ENCODE measurements at places on chromosomes 12 and 14.

DNA sequence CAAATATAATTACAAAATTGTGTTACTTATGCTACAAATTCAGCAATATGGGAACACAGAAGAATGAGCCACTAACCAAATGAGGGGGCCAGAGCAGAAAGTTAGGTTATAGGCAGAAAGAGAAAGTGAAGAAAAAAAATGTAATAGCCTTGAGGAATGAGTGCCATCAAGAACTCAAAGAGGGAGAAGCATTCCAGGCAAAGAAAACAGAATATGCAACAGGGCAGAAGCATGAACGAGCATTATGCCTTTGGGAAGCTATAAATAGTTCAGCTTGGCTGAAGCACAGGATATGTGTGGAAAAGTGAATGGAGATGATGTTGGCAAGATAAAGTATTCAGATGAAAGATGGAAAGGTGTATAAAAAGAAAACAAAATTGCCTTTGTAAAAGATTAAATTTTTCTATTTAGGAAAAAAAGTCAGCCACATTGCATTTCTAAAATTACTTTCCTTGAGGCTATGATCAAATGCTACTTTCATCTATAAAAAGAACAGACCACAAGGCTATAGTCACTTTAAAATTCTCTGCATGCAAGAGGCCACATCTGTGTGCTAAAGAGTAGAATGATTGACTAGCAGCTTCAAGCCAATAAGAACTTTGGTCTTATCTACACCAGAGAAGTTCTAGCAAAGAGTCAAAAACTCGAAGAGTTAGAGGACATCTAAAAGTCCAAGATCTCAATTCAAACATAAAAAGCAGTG lies 193.6 kb upstream of the GARIN6 start:
- no peak for DNase-seq

DNA sequence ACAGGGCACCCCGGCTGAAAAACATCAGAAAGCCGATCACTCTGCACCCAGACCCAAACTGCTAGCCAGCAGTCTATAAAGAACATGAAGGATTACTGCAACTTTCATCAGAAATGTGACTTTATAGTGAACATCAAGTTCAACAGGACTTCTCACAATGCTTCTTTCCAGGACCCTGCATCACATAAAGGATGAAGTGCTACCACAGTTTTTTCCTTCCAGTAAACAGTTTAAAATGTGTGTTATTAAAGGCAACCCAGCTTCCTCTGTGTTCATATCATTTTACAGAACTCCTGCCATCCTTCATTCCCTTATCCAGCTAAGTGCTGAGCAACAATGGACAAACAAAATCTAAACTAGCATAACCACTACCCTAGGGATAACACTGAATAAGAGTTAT lies 280.3 kb upstream of the DIO2 start:
- DNase-seq, result no peak

DNA sequence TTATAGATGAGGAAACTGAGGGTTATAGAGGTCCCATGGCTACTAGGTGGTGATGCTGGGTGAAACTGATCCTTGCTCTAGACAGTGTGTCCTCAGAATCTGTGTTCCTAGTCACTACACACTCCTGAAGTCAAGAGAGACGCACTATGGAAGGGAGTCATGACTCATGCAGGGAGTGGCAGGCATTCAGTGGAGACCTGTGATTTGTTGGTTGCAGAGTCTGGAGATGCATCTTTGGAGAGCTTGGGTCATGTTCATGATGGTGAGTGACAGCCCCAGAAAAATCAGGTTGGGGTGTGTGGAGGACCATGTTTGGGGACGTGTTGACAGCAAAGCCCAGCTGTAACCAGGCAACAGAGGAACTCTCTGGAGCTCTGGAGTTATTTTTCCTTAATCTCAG lies 38.0 kb upstream of the FBXO21 start:
- DNase-seq, result no peak

DNA sequence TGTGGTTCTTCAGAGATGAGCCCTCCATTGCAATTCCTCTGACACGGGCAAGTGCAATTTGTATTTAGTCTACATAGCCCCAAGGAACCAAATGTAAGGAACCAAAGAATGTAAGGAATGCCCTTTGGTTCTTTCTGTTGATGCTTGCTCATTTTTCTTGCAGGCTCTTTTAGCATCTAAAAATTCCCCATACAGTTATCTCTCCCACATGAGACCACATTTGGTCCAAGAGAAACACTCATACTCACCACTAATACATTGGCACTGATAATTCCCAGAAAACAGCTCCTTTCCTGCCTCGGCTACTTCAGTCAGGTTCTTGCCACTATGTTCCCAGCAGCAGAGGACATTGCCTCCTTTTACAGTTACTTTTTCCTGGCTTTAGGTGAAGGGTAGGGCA lies 332.6 kb downstream of the AEBP2 start:
- DNase-seq, result no peak

DNA sequence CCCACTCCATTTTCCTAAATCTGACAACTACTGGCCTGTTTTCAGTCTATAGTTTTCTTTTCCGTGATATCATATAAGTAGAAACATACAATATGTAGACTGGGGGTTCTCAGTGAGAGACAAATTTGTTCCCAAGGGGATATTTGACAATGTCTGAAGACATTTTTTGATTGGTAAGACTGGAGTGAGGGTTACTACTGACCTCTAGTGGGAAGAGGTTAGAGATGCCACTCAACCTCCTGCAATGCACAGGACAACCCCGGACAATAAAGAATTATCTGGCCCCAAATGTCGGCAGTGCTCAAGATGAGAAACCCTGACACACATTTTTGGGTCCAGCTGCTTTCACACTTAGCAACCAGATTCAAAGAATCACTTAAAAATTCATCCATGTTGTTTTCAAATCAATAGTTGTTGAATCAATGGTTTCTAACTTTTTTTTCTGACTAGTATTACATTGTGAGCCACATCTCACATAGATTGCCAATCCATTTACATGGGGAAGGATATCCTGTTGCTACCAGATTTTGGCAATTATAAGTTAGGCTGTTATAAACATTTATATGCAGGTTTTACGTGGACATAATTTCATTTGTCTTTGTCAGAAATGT lies 307.1 kb downstream of the RPL10L start:
- DNase-seq, result no peak

- DNase-seq, result no peak
Observed at GRCh38 chr12:38370311-38370710, 53.7 kb downstream of the ALG10B start.
